ENCODE measurements at places on chromosomes 3 and 15.

DNA sequence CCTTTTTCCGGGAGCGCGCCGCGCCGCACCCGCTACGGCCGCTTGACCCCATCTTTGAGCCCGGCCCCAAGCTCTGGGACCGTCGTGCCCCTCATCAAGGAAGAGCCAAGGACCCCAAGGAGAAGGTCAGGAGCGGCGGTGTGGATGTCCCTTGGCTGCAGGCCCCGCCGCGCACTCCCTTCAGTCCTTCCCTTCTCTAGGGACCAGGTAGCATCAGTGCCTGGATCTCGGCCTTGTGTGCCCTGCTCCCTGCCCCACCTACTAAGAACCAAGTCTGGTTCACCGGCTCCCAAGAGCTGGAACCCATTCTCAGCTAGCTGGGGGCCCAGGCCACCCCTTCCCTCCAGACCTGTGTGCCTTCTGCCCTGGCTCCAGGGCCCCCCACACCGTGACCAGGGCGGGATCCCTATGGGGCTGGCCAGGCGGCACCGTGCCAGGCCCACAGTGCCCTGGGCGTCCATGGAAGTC lies 69.3 kb upstream of the CGNL1 start:
- no peak for DNase-seq

- no peak for DNase-seq
Observed at GRCh38 chr3:10423171-10423882, 82.1 kb downstream of the ATP2B2 start.

DNA sequence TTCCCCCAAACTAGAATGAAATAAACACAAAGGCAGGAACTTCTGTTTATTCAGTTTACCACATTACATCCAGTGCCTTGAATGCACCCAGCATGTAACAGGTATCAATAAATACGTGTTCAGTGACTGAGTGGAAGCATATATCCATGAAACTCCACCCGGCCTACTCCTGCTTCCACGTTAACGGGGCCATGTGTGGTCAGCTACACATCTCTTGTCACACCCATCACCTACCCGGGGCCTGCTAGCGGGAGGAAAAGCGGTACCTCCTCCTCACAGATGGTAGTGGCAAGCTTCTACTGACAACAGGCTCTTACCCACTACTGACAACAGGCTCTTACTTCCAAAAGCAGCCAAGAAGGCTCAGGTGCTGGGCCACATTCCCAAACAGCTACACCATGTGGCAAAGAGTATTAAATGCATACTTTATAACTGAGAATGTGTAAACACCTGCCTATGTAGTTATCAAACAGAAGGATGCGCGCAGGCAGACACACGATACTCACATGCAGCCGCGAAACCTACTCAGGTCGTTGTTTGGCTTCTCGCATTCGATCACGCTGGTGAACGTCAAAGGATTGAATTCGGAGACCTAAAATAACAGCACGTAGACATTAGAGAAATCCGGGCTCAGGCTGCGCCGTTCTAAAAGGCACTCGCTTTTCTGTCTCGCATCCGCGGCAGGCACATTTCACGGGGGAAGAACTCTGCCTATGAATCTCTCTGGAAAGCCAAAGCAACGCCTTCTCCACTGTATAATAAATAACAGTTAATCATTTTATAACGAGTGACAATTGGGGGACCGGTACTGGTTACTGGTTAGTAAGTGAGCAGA lies 127.4 kb downstream of the ATP10A start:
- no peak for DNase-seq

- DNase-seq = no peak
Observed at GRCh38 chr3:63355809-63356208, 77.7 kb downstream of the SYNPR start.

- no peak for DNase-seq
Observed at GRCh38 chr3:180828723-180829408, 83.6 kb upstream of the FXR1 start.

GRCh38 chr3:186526256-186526606 lies 17.9 kb downstream of the CRYGS start:
- DNase-seq = no peak

DNA sequence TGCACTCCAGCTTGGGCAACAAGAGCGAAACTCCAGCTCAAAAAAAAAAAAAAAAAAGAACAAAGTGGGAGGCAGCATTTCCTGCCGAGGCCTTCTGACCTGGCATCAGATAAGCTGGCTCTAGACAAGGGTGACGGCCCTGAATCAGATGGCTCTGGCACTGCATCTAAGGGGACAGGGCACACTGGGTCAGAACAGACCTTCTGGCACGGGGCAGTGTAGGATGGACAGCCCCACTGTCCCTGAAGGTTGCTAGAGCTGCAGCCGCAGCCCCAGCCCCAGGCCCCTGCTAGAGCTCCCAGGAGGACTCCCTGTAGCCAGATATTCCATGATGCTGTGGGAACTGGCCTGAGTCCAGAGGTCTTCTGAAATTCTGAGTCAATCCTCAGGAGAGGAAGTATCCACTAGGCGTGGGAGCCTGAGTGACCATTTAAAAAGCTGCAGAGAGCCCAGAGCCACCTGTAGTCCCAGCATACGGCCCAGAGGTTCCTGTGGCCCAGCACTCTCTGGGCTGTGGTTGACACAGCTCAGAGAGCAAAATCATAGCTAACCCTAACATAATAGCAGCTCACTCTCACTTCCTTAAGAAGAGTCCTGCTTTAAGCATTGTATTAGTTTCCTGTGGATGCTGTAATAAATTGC lies 69.2 kb upstream of the MFGE8 start:
- DNase-seq = no peak

DNA sequence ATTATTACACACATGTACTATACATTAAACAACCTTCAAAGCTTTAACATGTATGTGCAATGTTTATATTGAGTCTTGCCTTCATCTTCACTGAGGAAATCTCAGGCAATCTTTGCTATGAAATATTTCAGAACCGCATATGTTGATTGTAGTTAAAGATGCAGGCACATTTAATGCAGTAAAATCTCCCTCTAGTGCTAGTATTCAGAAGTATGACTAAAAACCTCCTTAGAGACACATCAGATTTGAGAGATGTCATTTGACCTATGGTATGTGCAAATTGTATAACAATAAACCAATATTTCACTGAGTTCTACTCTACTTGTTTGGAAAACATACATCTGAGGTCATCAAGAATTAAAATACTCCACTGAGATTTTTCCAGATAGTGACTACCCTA lies 123.8 kb upstream of the C15orf61 start:
- DNase-seq = no peak

- DNase-seq = no peak
Observed at GRCh38 chr3:109927726-109928125, 590.4 kb upstream of the DPPA4 start.

DNA sequence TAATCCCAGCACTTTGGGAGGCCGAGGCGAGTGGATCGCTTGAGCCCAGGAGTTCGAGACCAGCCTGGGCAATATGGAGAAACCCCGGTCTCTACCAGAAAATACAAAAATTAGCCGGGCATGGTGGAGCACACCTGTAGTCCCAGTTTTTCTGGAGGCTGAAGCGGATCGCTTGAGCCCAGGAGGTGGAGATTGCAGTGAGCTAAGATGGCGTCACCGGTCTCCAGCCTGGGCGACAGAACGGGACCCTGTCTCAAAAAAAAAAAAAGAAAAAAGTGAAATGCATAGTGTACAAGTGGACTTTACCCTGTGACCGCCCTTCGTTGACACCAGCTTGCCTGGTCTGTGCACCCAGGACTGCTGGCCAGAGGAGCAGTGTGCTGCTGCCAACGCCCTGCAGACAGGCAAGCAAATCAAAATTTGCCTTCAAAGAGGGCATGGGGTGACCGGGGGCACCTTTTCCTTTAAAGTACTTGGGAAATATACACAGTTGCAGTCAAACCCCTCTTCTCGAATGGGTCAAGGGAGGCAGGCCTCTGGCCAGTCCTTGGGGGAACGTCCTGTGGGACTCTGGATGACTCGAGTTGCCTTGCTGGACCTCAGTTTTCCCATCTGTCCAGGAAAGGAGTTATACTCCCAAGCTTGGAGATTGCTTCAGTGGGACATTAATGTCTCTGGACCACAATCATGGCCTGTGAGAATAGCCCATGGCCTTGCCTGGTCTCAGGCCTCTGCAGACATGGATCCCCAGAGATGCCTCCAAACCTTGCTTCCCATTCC lies 1.0 kb downstream of the XYLB start:
- DNase-seq = no peak

GRCh38 chr3:177443469-177443868 lies 246.2 kb upstream of the TBL1XR1 start:
- DNase-seq = no peak

- peak; percentile 20 for DNase-seq
Observed at GRCh38 chr3:187066228-187066995, 72.9 kb downstream of the RPL39L start.

GRCh38 chr3:182925944-182926337 lies 54.4 kb downstream of the DCUN1D1 start:
- DNase-seq = no peak

DNA sequence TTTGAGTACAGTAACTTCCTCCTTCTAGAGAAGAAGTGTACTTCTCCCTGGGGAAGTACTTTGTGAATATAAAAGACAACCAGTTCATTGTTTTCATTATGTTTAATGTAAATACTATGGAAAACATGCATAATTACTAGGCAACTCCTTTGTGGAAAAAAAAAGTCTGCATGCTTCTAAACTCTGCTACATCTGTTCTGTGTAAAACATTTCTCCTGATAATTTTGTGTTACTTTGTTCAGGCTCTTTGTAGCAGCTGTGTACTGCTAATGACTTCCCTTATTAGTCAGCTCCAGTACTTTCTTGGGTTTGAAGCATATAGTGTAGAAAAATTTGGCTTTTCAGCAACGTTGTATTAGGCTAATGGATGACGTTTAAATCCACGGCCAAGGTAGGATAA lies 111.6 kb downstream of the FEZF2 start:
- no peak for DNase-seq

DNA sequence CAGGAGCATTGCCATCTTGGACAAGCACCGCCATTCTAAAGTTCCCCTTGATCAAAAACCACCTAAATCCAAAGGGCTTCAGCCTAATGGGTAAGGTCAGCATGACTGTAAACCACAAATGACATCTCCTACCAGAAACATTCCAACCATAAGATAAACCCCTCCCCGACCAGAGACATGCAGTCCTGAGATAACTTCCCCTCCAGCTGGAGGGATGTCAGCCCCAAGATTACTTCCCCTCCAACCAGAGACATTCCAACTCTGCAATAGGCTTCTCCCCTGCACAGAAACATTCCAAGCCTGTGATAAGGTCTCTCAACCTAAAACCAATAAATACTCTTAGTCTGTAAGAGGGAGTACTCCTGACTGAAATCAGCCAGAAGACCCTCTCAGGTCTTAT lies 62.7 kb upstream of the DNAJC19 start:
- no peak for DNase-seq

GRCh38 chr3:157631478-157631877 lies 128.3 kb upstream of the VEPH1 start:
- DNase-seq = no peak

DNA sequence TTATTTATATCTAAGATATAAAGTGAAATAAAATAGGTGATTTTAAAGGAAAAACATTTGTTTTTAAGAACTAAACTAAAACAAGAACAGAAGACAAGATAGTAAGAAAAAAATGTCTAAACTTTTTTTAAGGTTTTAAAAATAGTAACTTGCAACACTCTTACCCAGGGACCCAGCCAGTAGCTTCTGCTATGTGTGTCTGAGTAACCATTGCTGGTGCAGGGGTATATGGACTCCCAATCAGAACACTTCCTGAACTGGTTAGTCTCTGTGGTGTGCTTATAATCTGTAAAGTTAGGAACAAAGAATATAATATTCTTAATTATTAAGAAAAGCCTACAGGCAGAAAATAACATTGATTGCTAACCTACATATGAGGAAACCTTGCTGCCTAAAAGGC lies 118.4 kb downstream of the ATP1B3 start:
- DNase-seq = no peak

DNA sequence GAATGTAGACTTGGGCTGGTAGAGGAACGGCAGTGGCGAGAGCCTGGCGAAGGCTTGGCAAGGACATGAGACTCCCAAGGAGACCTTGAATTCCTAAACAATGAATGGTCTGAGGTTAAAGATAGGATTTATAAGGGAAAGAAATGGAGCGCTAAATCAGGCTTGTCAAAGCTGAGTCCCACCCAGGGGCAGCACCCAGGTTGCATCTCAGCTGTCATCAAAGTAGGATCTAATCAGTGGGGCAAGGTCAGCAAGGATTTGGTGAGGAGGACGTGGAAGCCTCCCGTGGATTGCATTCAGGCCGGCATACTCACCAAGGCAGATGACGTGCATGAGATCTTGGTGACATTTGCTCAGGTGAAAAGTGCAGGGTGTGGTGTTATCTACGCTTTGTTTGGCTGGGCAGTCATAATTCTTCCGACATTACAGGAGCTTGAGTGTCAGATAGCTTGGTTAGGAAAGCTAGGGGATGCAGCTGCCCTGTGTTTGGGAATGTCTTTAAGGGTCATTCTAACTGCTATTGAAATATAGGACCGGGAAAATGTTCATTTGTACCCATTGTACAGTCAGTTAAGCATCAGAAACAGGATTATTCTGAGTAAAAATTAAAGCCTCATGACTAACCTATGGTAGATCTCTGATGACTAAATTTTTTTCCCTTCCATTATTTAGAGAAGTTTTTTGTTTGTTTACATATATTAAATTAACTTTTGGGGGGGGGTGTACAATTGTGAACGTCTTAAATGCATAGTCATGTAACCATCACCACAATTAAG lies 99.4 kb upstream of the TSC22D2 start:
- DNase-seq = no peak

GRCh38 chr15:85473455-85473854 lies 93.1 kb downstream of the AKAP13 start:
- DNase-seq = no peak

- no peak for DNase-seq
Observed at GRCh38 chr15:66775127-66776105, 73.4 kb downstream of the SMAD6 start.

DNA sequence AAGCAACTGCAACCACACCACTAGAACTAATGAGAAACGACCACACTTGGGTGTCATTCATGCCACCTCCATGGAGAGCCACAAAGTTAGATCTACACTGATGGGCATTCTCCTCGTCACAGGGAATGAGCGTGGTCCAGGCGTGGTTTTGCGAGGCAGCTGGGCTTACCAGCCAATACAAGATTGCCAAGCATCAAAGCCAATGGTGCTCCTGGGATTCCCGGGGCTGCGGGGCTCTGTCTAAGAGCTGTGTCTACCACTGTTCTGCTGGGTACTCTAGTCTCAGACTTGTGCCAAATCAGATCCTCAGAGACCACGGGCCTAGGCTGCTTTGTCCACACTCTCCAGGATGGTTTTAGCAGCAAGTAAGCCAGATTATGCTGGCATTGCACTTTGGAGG lies 43.8 kb downstream of the RAB6B start:
- no peak for DNase-seq

DNA sequence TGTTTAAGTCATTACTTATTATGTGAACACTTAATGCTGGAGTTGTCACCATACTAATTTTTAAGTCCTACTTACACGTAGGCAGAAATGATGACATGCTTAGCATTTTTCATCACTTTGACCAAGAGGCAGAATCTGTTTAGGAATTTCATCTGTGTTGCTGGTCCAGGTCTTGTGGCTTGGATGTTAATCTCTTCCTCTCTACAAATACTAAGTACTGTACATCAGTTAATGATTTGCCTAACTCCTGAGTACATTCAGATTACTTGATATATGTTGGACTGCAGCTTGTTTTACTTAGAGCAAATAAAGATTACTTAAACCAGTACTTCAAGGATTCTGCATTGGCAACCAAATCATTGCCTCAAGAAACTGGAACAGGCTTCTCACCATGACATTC lies 8.6 kb downstream of the SNRK start:
- DNase-seq = no peak

GRCh38 chr3:9147896-9148266 lies 101.6 kb downstream of the SRGAP3 start:
- DNase-seq = no peak

- no peak for DNase-seq
Observed at GRCh38 chr15:77836121-77836692, 203.5 kb upstream of the LINGO1 start.

GRCh38 chr15:40743485-40743901 lies 11.6 kb downstream of the RMDN3 start:
- DNase-seq = no peak
